ENCODE measurements at places on chromosomes 12 and 14.
A peak's percentile ranks its signal among the peaks of the same experiment; 100 is the strongest.

DNA sequence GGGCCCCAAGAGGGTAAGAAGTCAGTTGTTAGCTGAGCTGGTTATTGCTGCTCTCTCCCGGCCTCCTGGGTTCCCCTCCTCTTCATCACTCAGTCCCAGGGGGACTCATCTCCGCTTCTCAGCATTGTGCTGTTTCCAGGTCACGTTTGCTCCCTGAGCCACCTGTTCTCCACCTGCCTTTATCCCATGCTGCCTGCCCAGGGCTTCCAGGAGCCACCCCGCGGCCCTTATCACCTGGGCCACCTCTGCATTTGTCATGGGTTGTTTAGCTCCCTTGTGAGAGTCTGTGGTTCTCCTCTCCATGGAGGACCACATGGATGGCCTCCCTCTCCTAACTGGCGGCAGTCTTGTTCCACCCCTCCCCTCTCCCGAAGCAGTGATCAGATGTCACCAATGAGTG lies 36.0 kb downstream of the SYNDIG1L start:
- DNase-seq = no peak

DNA sequence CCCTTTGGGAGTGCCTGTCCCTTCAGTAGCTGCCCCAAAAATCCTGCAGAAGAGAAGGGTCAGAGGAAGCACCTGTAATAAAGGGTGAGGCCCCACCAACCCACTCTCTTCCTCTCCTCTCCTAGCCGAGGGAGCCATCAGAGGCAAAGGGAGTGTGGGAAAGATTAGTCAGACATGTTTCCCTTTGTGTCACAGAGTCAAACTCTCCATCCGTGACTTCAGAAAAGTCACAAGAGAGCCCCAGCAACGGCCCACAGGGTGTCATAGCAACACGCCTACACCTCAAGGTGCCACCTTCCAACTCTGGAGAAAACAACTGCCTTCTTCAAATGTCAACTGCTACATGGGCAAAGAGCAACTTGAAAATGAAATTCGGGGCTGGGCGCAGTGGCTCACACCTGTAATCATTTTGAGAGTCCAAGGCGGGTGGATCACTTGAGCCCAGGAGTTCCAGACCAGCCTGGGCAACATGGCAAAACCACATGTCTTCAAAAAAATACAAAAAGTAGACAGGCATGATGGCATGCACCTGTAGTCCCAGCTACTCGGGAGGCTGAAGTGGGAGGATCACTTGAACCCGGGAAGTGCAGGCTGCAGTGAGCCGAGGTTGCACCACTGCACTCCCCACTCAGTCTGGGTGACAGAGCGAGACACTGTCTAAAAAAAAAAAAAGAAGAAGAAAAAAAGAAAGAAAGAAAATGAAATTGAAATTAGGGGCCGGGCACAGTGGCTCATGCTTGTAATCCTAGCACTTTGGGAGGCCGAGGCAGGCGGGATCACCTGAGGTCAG lies 17.7 kb upstream of the CD27 start:
- no peak for DNase-seq

- DNase-seq = no peak
These were observed 153.7 kb downstream of the TSPAN9 start for GRCh38 chr12:3230758-3231375.

GRCh38 chr12:121803861-121804416 lies at the start of gene SETD1B:
SETD1B (plus strand) TSS chr12:121804009; CDS start chr12:121804738, 729 bp downstream.
- no peak for DNase-seq

- no peak for DNase-seq
These were observed 28.7 kb downstream of the AICDA start for GRCh38 chr12:8584004-8584403.

DNA sequence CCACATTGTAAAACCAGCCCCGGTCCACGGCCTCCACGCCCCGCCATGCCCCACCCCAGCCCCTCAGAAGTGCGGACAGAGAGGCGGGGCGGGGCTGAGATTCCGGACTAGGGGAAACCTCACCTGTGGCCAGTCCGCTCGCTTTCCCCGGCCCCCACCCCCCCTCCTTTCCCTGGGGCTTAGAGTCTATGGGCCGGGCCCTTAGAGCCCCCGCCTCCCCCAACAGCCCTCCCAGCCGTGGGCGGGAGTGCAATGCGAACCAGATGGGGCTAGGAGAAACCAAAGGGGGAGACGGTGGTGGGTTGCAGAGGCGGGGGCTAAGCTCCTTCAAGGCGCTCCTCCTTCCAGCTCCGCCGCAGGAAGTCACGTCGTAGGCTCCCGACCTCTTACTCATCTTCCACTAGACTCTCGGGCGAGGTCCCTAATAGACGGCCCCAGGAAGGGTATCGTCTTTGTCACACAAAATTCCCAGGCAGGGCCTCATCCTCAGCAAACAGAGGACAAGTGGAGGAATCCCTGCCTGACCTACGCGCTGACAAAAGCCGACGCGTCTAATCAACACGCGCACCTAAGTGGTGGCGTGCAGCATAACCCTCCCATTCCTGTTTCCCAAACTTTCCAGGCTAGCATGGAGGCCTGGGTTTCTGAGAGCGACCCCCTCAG lies 1.1 kb upstream of the NAB2 start:
- DNase-seq = peak; percentile 92
